SK-N-SH (cell line): ENCODE measurements at places on chromosomes 1 and 21. TPM values are rescaled to one million over a fixed set of nuclear protein-coding genes. Genes with fewer than 3 reads are reported as not detected.

Gene LORICRIN
- polyA plus RNA-seq = not detected in 2 replicates

Gene FMO1
- not detected in 2 replicates for polyA plus RNA-seq

Gene INKA2
- polyA plus RNA-seq = 1.1 and 1.2 TPM in 2 replicates

Gene RNF2
- 20.1 and 21.8 TPM in 2 replicates for polyA plus RNA-seq

Gene B3GALT2
- polyA plus RNA-seq = 0.23 and 0.37 TPM in 2 replicates
